AG09309 (cell line): ENCODE measurements at places on chromosomes 12 and 14.

GRCh38 chr14:91027561-91027960 is 32.9 kb downstream of the RPS6KA5 start:
- no peak for DNase-seq

GRCh38 chr12:92107094-92107493 is 38.6 kb downstream of the BTG1 start:
- no peak for DNase-seq

DNA sequence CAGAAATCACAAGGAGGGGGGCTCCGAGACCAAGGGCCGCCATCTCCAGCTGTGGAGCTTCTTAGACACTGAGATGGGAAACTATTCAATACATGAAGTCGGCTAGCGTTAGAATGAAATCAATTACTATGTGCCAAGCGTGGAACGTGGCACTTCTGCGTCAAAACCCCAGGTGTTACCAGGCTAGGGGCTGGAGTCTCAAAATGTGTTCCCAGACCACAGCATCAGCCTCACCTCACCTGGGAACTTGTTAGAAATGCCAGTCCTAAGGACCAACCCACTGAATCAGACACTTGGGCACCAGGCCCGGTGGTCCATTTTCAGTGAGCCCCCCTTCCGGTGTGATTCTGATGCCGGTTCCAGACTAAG is 5.0 kb upstream of the SETD1B start:
- DNase-seq = no peak

DNA sequence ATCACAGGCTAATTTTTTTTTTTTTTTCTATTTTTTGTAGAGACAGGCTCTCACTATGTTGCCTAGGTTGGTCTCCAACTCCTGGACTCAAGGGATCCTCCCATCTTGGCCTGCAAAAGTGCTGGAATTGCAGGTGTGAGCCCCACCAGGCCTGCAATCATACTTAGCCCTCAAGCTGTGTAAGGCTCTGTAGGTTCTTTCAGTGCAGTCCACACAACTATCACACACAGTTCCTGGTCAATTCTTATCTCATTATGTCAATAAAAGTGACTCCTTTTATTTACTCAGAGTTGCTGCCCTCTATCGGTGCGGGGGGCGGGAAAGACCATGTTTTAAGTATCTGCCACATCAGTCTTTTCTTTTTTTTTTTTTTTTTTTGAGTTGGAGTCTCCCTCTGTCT is 29.0 kb downstream of the SLC2A3 start:
- DNase-seq = peak; percentile 4

DNA sequence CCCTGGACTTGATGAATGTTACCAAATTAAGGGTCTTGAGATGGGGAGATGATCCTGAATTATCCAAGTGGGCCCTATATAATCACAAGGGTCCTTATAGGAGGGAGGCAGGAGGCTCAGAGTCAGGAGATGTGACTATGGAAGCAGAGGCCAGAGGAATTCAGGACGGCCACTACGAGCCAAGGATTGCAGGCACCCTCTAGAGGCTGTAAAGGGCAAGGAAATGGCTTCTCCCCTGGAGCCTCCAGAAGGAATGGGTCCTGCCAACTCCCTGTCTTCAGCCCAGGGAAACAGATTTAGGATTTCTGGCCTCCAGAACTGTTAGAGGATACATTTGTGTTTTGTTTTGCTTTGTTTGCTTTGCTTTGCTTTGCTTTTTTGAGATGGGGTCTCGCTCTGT is 8.8 kb downstream of the BDKRB1 start:
- DNase-seq = no peak

- no peak for DNase-seq
Observed at GRCh38 chr12:57740656-57741412, 2.3 kb upstream of the AGAP2 start.

DNA sequence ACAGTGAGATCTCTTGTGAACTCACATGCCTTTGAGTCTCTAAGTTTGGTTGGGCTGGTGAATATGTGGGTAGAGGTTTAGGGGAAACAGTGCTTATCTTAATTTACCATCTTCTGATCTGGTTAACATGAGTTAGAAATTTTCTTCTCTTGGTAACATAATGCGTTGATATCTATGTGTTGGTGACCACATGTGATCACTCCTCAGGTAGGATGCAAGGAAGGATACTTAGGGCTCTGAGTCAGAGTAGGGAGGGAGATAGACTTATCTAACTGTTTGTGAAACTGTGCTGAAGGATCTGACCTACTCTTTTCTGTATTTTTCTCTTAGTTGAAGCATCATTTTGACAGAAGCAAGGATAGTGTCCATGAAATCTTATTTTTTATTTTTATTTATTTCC is 23.1 kb downstream of the FAM234B start:
- no peak for DNase-seq

GRCh38 chr12:27276275-27276674 is 32.2 kb downstream of the STK38L start:
- DNase-seq = no peak
